ENCODE measurements at places on chromosomes 3 and 15.

GRCh38 chr3:185527364-185527763, 25.0 kb downstream of the LIPH start:
- no peak for DNase-seq

GRCh38 chr3:51968170-51968775, 1.0 kb upstream of the PCBP4 start:
- no peak for DNase-seq

DNA sequence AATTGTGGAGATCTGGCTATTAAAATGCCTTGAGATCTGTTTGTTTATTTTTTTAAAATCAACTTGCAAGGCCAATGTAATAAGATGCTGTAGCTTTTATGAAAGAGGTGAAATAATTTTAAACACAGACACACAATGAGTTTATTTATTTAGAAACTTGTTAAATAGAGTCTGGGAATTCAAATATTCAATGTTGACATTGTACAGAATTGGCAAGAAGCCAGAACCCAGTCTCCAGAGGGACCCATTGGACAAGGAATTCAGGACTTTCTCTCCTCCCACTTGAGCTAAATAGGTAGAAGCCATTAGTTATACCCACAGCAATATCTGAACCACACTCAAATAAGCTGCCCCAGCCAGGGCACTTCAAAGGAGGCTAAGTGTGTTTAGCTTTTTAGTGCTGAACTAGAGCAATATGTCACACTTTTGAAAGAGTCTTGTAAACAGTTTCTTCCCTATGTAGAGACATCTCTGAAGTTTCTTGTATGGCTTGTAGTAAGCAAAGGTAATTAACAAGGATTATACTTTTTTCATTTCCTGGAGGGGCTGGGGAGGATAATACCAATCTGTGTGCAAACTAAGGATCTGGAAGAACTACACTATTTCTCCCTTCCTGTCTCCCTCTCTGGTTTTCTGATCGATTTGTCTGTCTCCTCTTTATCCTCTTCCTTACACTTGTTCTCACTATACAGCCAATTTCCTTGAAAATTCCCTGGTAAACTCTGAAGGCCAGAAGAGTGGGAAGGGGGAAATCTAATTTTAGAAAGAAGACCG, 6.0 kb downstream of the MECOM start:
- no peak for DNase-seq

GRCh38 chr3:39378088-39378487, 5.1 kb upstream of the SLC25A38 start:
- DNase-seq: no peak

GRCh38 chr3:108744762-108745161, 12.4 kb downstream of the RETNLB start:
- DNase-seq: no peak

- DNase-seq: peak; percentile 86
Measured at GRCh38 chr3:4980229-4981203, 1.3 kb downstream of the BHLHE40 start.

All from bone marrow (tissue), 2 donors.